ENCODE measurements at places on chromosomes 5 and 9.

DNA sequence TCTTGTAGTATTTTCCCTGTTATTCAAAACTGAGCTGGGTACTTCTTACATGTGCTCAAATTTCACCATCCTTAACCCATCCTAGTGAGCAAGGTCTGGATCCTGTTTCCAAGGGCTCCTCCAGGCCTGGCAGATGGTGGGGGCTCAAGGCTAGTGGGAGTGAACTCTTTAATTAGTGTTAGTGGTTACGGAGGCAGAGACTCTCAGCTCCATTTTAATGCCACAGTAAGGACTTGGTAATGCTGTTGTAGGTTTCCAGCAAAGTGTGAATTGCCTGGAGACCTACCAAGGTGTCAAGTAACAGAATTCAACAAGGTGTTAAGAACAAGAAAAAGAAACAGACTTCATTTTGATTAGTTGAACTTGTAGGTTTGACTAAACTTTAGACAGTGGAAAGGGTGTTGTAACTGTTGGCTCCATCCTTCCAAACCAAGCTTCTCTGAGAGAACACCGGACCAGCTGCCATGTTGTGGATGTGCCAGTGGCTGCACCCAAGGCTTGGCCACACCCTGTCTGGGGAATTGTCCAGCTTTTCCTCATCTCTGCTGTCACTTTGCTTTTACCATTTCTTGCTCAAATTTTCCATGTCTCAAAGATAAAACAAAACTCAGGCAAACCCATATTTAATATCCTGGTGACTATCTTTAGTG is 98.7 kb downstream of the ADCY2 start:
- DNase-seq, result no peak

GRCh38 chr9:97933297-97933998 is 4.5 kb downstream of the HEMGN start:
- DNase-seq, result no peak

GRCh38 chr9:133771486-133772482 is 33.6 kb upstream of the SARDH start:
- DNase-seq, result no peak

DNA sequence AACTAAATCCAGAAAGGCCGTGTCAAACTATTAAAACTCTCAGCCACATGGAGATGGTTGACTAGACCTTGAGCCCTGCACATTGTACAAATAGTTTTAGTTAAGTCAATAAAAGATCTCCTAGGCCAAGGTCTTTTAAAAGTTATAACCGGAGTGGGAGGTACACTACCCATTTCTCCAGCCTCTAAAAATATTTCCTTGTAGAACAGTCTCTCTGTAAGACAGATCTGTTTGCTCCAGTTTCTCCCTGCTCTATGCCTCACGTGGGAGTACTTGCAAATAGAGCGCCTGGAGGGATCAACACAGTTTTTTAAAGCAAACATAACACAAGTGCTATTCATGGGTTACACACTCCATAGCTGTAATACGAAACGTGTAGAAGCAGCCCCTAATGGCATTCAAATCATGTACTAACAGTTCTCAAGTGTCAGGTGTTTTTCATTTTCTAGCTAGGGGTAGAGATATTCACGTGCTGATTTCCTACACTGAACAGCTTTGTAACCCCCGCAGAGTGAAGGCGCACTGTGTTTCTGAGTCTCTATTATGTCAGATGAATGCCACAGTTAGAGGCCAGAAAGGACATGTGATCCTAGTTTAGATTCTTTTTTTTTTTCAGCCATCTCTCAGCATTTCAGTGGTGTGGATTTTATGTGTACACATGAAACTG is 703.4 kb upstream of the GRAMD2B start:
- DNase-seq, result no peak

DNA sequence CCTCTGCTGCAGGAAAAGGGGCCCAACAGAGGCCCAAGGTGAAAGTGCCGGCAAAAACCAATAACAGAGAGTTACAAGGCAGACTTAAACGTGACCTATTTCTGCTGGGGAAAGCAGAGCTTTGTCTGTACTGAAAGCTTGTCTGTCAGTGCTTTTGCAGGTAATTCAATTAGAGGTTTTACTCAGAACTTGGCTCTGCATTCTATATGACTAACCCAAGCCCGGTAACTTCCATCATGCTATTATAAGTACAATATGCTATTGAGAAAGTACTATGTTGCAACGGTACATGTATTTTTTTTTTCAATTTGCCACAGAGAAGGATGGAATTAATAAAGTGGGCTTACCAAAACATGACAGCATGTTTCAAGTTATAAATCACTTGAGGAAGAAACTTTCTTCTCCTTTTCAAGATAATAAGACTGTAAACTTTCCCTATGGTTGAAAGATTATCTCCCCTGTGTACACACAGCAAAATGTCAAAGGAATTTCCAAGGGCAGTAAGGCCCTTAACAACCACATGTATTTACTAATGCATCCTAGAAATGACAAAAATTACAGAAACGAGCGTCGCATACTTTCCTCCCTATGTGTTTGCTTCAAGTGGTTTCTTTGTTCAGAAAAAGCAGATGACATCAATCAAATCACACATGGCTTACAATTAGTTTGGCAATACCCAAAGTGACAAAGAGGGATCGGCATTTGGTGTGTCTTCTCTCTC is 282.4 kb downstream of the EFNA5 start:
- peak; percentile 86 for DNase-seq

DNA sequence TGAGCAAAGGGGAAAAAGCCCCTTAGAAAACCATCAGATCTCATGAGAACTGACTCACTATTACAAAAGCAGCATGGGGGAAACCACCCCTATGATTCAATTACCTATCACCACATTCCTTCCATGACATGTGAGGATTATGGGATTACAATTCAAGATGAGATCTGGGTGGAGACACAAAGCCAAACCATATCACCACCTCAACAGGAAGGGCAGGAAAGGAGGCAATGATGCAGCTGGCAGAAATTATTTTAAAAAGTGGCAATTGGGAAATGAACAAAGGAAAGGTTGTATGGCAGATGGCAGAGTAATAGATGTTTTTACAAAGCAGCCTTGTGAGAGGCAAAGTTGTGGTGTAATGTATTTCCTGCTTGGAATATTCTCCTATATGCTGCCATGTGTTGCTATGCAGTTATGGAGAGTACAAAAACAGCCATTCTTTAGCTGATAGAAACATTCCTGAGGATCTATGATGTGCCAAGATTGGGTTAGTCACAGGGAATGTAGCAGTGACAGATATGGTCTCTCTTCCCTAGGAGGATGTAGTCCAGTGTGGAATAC is 138.8 kb downstream of the SMC2 start:
- DNase-seq, result no peak

DNA sequence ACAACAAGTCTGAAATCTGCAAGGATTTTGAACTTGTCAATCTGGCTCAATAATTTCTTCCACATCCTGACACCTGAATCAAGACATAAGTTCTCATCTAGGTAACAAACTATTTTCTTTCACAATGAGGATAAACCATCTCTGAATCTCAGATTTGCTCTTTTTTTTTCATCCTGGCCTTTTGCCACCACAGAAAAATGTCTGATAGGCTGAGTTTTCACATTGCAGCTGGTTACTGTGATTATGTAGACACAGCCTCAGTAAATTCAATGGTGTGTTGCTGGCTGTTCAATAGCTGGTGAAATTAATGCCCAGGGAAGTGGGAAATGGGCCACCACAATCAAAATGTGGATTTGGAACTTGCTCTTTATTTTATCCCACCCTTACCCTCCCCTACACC is 2.8 kb upstream of the ADRA1B start:
- DNase-seq, result no peak

- no peak for DNase-seq
Measured at GRCh38 chr9:28301281-28301680, 728.0 kb upstream of the C9orf72 start.

DNA sequence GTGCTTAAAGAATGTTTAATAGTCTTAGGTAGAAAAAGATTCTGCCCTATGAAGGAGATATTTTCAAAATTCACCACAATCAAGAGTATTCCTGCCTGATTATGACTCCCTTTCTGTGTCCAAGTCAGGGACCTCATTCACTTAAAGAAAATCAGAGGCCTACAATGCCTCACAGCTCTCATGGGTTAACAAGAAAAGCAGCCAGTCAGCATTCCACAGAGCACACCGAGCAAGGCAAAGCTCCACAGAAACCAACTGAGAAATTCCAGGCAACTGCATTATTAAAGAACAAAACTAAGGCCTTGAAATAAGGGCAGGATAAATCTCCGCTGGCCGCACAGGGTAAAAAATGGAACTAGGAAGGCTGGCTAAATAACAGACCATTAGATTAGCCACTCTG is 161.1 kb downstream of the TARS1 start:
- DNase-seq, result no peak

GRCh38 chr5:179872055-179872827 is 13.6 kb upstream of the MRNIP start:
- no peak for DNase-seq

DNA sequence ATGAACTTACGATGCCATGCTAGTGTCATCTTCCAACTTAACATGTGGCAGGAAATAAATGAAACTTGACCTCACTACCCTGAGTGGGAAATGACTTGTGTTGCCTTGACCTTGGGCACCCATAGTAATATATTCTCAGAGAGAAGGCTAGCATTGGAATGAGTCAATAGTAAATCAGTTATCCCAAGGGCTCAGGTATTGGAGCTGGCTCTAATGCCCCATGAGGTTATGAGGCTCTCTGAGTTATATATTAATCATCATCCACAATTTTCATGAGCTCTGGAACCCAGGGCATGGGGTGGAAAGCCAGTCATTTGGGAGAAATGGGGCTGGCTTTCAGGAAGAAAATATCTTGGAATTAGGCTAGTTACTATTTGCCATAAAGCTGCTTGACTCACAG is 42.4 kb upstream of the SMIM32 start:
- no peak for DNase-seq

DNA sequence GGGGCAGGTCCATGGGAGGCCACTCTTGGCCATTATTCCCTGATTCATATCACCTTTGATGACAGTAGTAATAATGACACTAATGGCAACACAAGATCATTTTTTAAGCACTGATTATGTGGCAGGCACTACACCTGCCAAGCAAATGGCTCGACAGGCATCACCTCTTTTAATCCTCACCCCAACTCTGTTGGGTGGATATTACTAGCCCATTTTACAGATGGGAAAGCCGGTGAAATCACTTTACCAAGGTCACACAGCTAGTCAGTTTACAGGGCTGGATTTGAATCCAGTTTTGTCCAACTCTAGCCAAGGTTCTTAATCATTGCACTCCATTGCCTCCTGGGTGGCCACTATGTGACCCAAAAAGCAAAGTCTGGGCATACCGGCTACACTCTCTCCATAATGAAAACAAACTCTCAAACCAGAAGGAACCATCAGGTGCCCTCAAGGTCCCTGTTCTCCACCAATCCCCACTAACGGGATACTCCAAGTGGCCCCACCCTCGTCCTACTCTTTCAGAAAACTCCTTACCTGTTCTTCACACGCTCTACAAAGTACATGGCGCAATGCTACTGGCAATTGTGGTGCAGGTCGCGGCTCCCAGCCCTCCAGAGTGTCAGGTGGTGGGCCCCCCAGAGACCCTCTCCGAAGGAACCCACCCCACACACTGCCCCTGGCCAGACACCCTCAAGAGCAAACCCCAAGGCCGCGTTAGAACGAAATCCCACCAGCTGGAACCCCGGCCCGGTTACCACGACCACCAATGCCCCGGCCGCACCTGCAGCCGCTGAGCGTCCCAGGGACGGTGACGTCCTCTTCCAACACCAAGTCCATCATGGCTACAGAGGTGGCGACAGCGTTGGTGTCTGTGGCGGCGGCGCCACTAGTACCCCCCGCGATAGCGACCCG is 572 bp downstream of the CDK5RAP2 start:
- DNase-seq, result no peak

DNA sequence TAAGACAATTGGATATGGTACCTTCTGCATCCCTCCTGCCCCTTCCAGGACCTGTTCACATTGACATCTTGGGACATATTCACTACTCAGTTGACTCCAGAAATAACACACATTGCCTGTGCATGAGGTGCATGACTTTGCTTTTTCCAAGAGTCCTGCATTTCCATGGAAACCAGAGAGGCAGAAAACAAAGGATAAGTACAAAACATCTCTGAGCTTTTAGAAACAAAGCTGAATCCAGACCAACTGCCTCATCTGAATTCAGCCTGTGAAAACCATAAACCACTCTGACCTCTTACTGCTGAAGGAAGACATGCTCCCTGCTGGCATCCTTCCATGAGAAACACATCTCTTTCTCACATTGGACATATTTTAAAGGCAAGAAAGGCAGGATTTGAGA is 695.1 kb downstream of the TAF11L14 start:
- no peak for DNase-seq

DNA sequence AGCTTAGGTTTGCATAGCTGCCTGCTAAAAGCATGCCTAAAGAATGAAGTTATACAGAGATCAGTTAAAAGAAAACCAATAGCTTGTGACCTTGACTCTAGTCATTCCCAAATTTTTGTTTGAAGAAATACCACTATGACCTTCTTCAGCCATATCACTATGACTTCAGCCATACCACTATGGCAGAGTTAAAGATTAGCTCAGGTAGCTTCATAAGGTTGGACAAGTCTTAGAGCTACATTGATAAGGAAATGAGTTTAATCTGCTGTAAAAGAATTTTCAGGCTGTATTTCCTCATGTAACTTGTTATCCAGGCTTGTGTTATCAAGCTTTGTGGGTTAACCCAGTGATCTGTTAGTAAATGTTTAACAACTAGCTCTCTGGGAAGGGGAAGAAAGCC is 30.7 kb downstream of the C6 start:
- DNase-seq, result no peak

DNA sequence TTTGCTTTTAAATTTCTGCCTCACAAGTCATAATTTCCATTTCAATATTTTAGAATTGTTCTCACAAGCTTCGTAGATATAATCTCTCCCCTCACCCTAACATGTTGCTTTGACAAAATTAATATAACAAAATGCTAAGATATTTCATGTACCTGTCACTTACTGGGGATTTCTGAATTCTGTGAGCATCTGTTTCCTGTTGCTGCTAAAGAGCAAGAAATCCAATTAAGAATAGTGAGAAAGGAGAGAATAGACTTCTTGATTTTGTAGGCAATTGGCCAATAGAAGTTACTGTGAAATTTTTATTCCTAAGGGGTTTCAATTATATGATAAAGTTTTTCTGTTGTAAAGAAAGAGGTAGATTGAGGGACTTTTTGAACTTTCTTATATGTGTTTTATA is 796.5 kb upstream of the ARRDC3 start:
- DNase-seq, result no peak

- no peak for DNase-seq
Measured at GRCh38 chr5:10912435-10912834, 151.4 kb upstream of the DAP start.

DNA sequence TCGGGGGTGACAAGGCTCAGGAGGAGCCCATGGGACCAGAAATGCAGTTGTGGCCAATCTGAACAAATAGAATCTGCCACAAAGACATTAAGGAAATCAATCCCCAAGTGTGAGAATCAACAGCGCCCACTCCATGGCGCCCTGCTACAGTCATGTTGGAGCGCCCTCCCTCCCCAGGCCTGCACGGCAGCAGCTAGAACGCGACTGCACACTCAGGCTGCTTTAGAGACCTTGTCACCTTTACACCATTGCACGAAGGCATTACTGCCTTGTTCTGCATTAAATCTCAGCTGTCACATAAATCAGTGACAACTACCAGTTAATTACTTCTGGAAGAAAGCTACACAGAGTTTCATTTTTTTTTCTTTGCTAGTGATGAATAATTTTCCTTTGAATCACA is 98.7 kb upstream of the SPIN1 start:
- no peak for DNase-seq
